ENCODE measurements at places on chromosomes 11 and 22. TPM values are rescaled to one million over a fixed set of nuclear protein-coding genes. Genes with fewer than 3 reads are reported as not detected.

DNA sequence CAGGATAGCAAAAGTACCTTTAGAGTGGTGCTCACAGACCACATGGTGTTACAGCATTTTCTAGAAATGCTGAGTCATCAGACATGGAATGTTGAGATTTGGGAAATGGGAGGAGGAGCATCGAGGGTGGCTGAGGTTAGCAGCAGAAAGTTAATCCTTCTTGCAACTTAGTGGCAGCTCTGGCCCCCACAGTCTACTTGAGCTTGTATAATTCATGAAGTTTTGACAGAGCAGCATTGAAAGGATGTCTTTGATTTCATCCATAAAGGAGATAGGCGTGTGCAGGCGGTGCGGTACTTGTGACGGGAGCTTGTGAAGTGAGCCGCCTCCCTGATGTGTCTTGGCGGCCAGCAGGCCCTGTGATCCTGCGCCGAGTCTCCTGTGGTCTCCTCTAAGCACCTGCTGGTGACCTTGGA is 330.5 kb downstream of the TBC1D22A start:
- no peak for DNase-seq

ARHGAP8 gene
- 6.5 TPM for total RNA-seq

DNA sequence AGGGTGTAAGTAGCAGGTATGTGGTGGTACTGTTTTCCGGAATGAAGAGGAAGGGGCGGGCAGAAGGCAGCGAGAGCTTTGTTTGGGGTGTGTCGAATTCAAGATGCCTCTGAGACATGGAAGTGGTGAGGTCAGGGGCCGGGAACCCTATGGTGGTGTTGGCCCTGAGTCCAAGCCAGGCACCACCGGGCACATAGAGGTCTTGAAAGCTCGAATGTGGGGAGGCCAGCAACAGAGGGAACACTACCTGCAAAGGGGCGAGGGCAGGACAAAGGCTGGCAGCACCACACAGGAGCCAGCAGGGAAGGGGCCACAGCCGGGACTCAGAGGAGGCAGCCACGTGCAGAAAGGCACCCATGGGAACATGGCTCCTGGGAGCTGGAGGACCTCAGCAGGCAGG is 57.8 kb downstream of the CDKN1C start:
- no peak for DNase-seq

GRCh38 chr11:86594746-86595145 is 77.7 kb downstream of the ME3 start:
- DNase-seq, result no peak

GRCh38 chr11:8177136-8177535 is 8.3 kb upstream of the RIC3 start:
- DNase-seq, result no peak

SCN4B gene
- total RNA-seq, result 1.8 TPM

PHLDA2 gene
- 3.6 TPM for total RNA-seq

- no peak for DNase-seq
Observed at GRCh38 chr22:47442821-47443220, 680.4 kb downstream of the TBC1D22A start.

DNA sequence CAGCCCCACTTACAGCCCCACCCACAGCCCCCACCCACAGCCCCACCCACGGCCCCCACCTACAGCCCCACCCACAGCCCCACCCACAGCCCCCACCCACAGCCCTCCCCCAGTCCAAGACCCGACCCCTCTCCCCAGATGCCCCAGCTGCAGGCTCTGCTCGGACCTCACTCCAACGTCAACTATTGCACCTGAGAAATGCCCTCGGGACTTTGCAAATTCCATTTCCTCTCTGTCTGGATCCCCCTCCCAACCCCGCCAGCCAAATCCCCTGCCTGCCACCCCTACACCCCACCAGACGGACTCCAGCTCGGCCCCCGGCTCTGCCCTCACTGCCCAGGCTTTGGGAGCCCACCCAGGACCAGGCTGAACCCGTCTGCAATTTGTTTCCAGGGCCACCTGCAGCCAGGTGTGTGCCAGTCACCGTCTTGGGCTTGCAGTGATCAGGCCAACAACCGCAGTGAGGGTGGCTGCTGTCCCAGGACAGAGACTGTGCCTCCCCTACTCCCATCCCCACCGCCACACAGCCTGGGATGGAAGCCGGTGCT is 662.8 kb downstream of the BRD1 start:
- DNase-seq, result no peak

SYT8 gene
- total RNA-seq, result not detected

KCNA4 gene
- total RNA-seq, result not detected

- DNase-seq, result no peak
Observed at GRCh38 chr11:17415523-17416104, 27.2 kb upstream of the KCNJ11 start.

NDUFS8 gene
- 139 TPM for total RNA-seq

KLHDC7B gene
- total RNA-seq, result 11.0 TPM

MPPED1 gene
- total RNA-seq, result not detected

DNA sequence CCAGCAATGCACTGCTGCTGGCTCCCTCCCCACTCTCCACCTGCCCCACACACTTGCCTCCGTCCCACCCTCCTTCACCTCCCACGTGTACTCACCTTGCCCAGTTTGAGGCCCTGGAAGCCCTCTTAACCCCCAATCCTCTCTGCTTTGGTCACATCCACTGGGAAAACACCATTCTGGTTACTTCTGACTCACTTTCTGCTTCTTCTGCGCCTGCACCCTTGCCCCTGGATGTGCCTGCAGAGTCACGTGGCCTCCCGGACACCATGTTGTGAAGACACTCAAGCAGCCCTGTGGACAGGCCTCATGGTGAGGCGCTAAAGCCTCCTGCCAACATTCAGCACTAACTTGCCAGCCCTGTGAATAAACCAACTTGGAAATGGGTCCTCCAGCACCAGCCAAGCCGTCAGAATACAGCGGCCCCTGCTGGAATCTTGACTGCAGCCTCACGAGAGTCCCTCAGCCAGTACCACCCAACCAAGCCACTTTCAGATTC is 2.6 kb upstream of the NAALADL1 start:
- DNase-seq, result no peak

GRCh38 chr11:17734418-17734911 is at the start of gene KCNC1:
TSS of gene KCNC1 (plus strand) at chr11:17734781. CDS start at chr11:17736003, 1,222 bp downstream.
- no peak for DNase-seq

PHF21B gene
- not detected for total RNA-seq

- no peak for DNase-seq
Observed at GRCh38 chr11:130763087-130763980, 152.9 kb downstream of the SNX19 start.

- no peak for DNase-seq
Observed at GRCh38 chr22:41943661-41944209, 3.2 kb downstream of the CENPM start.

DNA sequence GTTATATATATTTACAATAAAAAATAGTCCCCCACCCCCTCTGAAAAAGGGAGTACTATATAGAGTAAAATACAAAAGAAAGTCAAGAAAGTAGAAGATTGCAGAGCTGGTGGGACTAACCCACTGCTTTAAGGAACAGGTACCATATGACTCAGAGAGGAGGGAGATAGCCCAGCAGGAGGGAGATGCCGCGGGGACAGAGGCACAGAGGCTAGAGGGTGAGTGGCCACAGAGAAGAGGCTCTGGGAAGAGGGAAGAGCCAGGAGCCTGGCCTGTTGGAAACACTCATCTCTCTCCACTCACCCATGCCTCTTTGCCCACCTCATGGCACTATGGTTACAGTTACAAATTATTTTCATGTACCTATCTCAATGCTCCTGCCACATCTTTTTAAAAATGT is 53.6 kb upstream of the LYVE1 start:
- no peak for DNase-seq

DNA sequence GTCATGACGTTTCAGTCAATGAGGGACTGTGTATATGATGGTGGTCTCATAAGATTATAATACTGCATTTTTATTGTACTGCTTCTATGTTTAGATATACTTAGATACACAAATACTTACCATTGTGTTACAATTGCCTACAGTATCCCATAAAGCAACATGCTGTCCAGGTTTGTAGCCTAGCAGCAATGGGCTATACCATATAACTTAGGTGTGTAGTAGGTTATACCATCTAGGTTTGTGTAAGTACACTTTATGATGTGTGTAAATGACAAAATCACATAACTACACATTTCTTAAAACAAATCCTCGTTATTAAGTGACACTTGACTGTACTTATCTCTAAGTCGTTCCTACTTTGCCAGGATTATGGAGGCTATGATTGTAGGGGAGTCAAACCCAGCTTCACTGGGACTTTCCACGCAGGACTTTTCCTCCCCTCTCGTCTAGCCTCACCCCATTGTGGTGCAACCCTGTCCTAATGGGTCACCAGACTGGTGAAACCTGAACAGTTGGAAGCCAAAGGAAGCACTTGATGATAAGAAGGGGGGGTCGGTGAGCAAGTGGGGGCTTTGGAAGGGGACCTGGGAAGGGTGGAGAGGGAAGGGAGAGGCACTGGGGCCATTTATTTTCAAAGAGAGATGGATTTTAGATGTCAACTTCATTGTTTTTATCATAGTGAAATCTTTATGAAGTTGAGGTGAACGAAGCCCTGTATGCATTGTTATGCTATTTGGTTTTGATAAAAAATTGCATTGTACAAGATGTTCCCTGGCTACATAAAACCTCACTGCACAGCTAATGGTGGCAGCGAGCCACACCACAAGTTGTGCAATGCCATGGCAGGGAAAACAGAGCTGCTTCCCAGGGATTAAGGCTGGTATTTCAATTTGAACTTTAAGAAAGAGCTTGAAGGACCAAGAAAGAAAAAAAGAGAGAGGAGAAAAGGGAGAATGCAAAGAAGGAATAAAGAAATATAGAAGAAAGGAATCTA is 129.1 kb downstream of the EHF start:
- DNase-seq, result no peak

DNA sequence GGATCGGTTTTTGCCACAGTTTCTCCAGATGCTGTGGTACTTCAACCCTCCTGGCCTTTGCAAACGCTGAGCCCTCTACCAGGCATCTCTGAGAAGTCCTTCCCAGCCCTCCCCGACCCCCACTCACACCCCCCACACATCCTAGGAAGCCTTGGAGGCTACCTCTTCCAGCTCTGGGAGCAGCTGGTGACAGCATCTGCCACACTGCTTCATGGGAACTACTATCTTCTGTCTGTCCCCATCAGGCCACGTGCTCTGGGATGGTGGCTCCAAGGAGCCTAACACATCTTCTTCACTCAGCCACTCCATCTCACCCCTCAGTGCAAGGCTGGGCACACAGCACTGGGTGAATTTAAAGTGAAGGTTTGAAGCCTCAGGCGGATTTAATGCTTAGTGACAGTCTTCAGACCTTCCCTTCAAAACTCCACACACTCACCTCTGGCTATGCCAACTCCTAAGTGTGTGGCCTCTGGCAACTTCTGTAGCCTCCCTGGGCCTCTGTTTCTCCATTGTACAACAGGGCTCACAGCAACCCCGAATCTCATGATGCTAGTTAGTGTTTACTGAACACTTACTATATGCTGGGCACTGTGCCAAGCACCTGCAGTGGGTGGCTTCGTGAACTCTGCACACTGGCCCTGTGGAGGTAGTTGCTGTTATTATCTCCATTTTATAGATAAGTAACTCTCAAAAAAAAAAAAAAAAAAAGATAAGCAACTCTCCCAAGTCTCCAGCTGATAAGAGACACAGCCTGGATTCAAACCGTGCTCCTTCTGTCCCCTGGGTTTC is 7.3 kb upstream of the TP53I11 start:
- no peak for DNase-seq

DNA sequence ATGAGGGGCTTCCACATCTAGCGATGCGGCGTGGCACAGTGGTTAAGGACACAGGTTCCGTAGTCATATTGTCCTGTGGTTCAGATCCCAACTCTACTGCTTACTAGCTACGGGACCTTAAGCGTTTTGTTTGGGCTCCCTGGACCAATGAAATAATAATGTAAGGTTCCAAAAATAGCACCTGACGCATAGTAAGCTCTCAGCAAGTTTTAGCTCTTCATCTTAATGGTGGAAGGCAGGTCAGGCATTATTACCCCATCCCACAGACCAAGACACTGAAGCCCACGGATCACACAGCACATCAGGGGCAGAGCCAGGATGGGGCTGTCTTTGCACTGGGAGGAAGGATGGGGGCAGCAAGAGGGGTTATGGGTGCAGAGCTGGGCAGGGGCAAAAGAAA is 13.0 kb downstream of the DNAJB13 start:
- DNase-seq, result no peak

MS4A14 gene
- total RNA-seq, result not detected

DEUP1 gene
- total RNA-seq, result not detected

DNA sequence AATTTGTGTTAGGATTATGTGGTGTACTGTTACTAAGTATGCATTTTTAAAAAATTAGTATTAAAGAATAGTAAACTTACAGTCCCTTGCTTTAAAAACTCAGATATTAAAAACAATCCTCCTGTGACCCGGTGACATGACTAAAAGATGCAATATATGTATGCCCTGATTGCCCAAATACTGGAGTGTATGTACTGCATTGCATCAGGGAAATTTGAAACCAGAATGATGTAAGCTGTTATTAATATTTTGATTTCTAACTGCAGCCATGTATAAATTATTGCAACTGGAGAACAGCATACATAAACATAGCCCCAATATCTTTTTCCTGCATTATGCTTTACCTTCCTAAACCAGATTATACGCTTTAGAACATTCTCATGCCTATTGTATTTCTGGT is 3.7 kb upstream of the HSPA8 start:
- no peak for DNase-seq

- DNase-seq, result no peak
Observed at GRCh38 chr22:36384766-36385481, 2.8 kb downstream of the MYH9 start.

DNA sequence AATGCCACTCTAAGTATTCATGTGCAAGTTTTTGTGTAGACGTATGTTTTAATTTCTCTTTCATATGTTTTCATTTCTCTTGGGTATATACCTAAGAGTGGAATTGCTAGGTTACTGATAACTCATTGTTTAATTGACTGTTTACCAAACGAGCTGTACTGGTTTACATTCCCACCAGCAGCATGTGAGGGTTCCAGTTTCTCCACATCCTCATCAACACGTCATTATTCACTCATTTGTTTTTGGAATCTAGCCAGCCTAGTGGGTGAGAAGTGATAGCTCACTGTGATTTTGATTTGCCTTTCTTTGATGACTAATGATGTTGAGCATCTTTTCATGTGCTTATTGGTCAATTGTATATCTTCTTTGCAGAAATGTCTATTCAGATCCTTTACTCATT is 4.0 kb downstream of the ANKRD13D start:
- no peak for DNase-seq

GRCh38 chr22:41848468-41848867 is 15.6 kb downstream of the SREBF2 start:
- DNase-seq, result no peak

- DNase-seq, result no peak
Observed at GRCh38 chr11:133476570-133477250, 55.6 kb downstream of the OPCML start.

- DNase-seq, result peak; percentile 80
Observed at GRCh38 chr22:19478901-19479354, at the start of gene UFD1. TSS of gene UFD1 (minus strand) at chr22:19479193. CDS start at chr22:19479085, 108 bp downstream.

GRCh38 chr11:12067796-12068357 is 42.5 kb upstream of the MICAL2 start:
- no peak for DNase-seq

Data from activated naive CD4-positive, alpha-beta T cell treated with anti-CD3 and anti-CD28 coated beads, Interleukin-2, amount 50 U/mL, for 72 hours (primary cell).